ENCODE measurements at places on chromosomes 4 and X.

- peak; percentile 6 for DNase-seq
Measured at GRCh38 chr4:176376032-176376614, 56.4 kb downstream of the SPCS3 start.

DNA sequence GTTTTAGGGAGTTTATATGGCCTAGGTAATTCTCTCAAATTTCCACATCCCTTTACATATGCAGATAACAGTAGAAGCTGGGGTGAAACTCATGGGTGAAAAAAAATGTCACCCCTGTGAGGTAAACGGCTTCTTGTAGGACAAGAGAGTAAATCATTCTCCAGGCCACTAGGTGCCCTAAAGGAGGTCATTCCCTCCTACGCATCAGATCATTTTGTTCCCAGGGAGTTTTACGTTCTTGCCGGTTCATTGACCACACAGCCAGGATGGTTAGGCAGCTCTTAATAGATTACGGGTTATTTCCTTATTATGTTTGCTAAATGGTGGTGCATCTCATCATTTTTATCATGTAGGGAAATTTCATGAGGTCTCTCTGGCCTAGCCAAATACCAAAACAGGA lies 225.8 kb upstream of the NOCT start:
- no peak for DNase-seq

DNA sequence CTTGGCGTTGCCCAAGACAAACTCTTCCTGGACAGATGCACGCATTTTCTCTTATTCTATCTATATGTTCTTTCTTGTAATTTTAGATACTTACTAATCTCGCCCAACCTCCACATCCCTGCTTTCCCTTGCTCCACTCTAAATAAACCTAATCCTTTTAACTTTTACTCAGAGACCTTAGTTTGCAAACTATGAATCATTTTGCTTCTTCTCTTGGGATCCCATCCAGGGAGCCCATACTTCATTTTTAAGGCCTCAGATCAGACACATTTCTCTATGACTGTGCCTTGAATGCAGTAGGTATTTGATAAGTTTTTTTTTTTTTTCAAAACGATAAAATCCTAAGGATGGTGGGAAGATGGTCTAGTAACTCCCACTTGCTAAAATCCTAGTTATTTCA lies 353.8 kb upstream of the HAND2 start:
- peak; percentile 92 for DNase-seq

DNA sequence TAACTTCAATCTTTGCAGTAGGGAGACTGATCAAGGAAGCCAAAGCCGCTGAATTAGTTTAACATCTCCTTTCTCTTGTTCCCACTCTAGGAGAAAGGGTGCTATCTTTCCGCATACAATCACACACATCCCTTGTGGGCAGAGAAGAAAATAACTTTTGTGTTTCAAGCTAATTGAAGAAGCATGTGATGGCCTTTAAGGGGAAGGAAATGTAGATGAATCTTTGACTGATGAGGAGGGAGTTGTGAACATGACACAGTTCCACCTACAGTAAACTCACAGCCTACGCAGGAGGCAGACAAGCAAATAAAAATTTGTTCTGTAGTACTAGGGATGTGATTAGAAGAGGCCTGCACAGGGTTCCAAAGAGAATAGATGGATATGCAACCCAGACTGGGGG lies 14.7 kb upstream of the SPATA4 start:
- no peak for DNase-seq

DNA sequence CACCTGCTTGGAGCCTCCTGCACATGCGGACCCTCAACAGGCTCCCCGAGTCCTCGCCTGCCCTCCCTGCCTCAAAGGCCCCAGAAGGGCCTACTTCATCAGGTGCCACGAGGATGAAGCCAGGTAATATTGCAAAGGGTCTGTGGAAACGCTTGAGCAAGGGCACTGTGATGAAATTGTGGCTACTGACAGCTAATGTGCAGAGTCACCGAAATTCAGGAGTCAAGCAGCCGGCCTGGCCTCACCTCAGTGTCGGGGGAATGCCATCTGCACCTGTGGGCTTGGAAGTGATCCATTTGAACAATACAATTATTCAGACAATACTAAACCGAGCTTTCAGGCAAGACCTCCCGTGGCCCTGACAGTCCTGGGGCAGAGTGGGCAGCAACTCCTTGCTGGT lies 3.1 kb upstream of the FGFR3 start:
- no peak for DNase-seq

DNA sequence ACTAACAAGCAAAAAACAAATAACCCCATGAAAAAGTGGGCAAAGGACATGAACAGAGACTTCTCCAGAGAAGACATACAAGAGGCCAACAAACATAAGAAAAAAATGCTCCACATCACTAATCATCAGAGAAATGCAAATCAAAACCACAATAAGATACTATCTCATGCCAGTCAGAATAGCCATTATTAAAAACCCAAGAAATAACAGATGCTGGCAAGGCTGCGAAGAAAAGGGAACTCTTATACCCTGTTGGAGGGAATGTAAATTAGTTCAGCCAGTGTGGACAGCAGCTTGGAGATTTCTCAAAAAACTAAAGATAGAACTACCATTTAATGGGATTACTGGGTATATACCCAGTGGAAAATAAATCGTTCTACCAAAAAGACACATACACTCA lies 79.6 kb downstream of the MAPK10 start:
- DNase-seq, result no peak

GRCh38 chr4:150063128-150063527 lies 15.1 kb upstream of the DCLK2 start:
- peak; percentile 7 for DNase-seq

GRCh38 chr4:156677131-156677531 lies 294.5 kb downstream of the PDGFC start:
- no peak for DNase-seq

DNA sequence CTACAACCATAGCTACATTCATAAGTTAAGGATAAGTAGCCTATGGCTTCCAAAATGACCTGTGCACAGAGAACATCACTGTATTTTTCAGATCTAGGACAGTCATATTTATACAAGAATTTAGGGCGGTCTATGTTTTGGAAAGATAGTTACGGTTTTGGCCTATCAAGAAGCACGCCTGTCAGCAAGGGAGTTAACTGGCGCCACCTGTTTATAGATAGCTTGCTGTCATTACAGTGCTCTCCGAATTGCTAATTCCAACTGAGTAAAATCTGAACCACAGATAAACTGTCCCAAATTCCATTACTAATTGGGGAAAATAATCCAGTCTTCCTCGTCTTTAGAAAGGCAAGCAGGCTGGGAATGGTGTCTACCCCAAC lies 646 bp downstream of the ABCB7 start:
- peak; percentile 0 for DNase-seq

GRCh38 chr4:156052116-156052515 lies 98.5 kb upstream of the CTSO start:
- DNase-seq, result no peak

DNA sequence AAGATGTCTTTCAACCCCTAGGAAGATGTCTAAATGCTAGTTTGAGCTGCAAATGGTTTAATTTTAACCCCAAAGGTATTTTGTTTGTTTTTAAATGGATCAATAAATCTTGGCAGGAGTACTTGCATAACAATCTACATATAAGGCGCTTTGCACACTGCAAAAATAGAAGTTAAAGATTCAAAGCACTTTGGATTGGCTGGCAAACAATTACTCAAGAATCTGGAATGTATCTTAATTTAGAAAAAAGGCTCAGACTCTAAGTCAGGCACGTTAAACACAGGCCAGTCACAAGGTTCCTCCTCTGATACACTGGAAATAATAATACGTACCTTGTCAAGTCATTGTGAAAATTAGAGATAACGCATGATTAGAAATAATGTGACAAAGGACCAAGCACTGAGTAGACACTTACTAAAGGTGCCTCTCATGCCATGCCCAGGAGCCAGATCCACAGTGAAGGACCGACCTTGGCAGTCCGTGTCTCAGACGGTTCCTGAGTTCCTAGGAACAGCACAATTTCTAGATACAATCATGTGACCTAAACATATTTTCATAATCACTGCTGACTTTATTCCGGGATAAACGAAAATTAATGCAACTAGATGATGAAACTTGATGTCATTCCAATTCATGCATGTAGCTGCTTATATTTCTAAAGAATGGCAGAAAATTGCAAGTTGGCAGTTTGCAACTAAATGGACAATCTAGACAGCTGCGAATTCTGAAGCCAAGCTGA lies 49.6 kb downstream of the PROM1 start:
- peak; percentile 46 for DNase-seq

- DNase-seq, result no peak
Measured at GRCh38 chr4:30989508-30989907, 269.3 kb downstream of the PCDH7 start.

DNA sequence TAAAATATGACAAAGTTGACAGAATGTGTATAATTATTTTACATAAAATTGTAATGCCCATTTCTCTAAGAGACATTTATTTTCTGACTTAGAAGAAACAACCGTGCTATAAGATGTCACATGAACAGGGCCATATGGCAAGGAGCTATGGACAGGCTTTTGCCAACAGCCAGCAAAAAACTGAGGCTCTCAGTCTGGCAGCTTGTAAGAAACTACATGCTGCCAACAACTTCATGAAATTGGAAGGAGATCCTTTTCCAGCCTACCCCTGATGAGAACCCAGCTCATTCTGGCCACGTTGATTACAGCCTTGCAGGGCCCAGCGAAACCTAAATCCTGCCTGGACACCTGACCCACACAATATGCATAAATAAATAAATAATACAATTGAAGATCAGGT lies 250.3 kb upstream of the ARSJ start:
- no peak for DNase-seq

- DNase-seq, result no peak
Measured at GRCh38 chr4:31908261-31908660, 1188.1 kb downstream of the PCDH7 start.

GRCh38 chr4:85391589-85392410 lies 83.2 kb upstream of the ARHGAP24 start:
- no peak for DNase-seq

DNA sequence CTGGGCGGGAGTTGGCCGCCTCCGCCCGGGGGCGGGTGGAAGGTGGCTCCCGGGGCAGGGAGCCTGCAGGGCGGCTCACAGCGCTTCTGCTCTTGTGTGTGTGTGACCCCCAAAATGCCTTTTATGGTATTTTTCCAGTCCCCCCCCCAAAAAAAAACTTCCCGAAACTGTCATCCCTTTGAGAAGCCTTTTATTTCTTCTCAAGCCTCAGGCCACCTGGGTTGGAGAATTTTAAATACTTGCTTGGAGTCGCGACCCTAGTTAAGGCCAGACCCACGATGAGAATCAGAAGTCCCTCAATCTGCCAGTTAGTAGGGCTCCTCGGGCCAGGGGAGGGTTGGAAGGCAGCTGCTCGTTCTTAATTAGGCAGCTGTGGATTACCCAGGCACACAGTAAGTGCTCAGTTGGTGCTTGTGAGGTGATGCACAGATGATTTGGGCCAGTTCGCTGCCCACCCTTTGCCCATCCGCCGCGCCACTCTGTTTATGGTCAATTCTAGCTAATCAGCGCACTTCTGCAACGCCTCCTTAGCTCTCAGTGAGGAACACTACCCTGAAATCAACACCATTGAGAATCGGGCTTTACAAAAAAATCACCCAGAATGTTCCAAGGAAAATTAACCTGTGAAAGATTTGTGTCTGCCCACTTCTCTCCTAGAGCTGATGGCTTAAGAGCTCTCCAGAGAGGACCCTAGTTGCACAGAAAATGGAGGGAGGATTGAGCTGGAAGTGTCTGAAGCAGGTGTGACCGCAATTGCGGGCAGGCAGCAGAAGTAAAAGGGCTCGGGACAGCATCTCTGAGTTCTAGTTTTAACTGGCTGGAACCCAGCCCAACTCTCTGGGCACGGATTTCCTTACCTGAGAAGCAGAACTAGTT lies 648 bp upstream of the SCD5 start:
- no peak for DNase-seq

- DNase-seq, result no peak
Measured at GRCh38 chr4:44056721-44057151, 391.9 kb downstream of the KCTD8 start.

DNA sequence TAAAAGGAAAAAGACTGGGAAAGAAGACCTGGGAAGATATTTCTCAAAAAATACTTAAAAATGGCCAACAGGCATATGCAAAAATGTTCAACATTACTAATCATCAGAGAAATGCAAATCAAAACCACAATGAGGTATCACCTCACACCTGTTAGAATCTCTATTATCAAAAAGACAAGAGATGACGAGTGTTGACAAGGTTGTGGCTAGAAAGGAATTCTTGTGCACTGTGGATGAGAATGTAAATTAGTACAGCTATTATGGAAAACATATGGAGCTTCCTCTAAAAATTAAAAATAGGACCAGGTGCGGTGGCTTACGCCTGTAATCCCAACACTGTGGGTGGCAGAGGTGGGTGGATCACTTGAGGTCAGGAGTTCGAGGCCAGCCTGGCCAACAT lies 50.0 kb downstream of the C4orf46 start:
- no peak for DNase-seq

DNA sequence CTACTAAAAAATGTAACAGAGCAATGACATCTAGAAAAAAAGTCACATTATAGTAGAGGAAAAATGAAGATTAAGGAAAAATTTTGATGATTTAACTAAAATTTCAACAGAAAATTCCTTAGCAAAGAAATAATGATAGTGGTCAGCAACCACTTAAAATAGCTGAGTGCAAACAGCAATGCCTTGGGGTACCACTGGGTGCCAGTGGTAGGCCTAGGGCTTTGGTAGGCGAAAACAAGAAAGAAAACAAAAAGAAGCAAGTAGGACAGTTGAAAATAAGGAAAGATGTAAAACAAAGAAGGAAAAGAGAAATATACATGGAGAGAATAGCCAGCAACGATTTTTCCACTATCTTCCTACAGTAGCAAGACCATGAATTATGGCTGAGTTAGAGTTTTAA lies 313.5 kb upstream of the IRS4 start:
- DNase-seq, result no peak

DNA sequence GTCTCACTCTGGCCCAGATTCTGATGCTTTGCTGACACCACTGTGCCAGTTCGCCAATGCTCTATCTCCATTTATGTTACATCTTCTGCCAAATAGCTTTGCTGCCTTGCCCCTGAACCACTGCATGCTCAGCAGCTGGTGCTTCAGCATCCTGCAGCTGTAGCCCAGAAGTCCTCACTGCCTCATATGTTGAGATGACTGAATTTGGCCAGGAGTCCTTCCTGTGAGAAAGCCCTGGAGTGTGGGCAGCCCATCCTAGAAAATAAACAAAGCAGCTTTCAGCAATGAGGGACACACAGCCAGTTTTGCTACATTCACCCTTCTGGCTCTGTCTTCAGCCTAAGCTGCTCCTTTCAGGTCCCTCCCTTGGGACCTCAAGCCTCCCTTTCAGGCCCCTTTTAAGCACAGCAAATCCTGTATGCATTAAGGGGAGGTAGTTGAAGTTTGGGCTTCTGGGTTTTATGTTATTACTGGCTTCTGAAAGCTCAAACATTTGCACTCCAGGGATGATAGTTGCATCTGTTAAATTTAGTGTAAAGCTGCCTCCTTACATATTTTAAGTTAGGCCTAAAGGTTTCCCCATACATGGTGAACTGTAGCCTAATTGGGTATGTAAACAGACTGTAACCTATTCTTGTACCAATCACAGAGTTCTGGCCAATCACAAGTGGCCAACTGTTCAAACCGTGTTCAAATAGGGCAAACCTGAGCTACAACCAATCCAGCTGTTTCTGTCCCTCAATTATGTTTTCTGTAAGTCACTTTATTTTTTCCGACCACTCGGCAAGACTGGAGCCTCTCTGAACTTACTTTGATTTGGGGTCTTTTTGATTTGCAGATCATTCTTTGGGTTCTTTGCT lies 2.1 kb upstream of the TMEM165 start:
- DNase-seq, result no peak
